AG08396 (cell line): ENCODE measurements at places on chromosomes 5 and 9.
A peak's percentile ranks its signal among the peaks of the same experiment; 100 is the strongest.

DNA sequence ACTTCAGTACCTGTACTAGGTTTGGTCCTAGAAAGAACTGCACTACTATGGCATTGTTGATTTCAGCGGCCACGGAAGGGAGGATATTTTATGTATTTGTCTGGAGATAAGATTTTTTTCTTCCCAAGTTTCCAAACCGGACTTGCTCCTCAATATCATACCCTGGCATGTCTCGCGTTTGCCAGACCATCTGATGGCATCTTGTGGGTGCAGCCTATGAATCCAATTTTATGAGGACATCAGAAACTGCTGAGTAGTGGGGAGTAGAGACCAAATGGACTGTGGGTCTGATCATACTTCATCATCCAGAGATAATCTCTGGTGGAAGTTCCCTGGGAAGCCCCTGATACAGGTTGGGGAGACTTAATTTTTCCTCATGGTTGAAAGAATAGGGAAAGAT is 716.1 kb upstream of the WWC1 start:
- no peak for DNase-seq

DNA sequence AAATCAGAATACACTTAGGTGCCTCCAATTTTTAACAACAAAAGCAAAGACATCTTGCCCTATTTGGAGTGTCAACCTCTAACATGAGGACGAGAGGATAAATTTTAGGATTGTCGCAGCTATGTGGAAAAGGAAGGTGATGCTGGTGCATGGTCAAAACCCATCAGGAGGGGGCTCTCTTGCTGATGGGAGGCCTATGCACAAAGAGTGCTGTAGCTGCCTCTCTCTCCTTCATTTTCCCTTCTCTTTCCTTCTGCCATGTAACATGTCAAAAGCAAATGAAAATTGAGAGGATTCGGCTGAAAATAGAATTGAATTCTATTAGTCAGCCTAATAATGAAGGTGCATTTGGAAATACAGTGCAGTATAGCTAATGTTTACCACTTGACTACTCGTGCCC is 578.7 kb upstream of the ZNF462 start:
- DNase-seq, result no peak

DNA sequence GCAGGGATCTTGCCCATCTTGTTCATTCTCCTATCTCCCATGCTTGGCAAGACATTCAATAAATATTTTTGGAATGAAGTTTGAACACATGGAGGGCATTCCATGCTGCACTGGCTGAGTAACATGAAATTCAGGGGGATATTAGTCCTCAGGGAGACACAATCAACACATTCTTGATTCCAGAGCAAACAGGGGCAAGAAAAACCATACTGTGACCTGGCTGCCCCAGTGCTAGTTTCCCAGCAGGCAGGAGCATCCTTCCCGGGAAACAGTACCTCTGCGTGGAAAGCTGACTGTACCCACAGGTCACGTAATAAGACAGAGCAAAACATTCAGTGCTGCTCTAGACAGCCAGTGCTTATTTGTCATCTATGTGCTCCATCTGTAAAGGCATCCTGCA is 66.3 kb upstream of the SPOCK1 start:
- DNase-seq, result no peak

- peak; percentile 59 for DNase-seq
Measured at GRCh38 chr5:150946351-150946905, 41.6 kb upstream of the ZNF300 start.

GRCh38 chr5:3225201-3225960 is 370.3 kb upstream of the IRX1 start:
- DNase-seq, result no peak

DNA sequence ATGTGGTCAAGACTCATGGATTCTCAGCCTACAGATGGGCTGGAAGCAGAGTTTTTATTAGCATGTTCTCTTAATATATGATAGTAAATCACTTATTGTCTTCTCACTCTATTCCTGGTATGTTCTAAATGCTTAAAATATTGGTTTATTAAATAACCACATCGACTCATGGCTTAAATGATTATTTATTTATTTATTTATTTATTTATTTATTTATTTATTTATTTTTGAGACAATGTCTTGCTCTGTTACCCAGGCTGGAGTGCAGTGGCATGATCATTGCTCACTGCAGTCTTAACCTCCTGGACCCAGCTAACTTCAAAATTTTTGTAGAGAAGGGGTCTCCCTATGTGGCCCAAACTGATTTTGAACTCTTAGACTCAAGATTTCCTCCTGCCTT is 457.2 kb upstream of the TNC start:
- no peak for DNase-seq

DNA sequence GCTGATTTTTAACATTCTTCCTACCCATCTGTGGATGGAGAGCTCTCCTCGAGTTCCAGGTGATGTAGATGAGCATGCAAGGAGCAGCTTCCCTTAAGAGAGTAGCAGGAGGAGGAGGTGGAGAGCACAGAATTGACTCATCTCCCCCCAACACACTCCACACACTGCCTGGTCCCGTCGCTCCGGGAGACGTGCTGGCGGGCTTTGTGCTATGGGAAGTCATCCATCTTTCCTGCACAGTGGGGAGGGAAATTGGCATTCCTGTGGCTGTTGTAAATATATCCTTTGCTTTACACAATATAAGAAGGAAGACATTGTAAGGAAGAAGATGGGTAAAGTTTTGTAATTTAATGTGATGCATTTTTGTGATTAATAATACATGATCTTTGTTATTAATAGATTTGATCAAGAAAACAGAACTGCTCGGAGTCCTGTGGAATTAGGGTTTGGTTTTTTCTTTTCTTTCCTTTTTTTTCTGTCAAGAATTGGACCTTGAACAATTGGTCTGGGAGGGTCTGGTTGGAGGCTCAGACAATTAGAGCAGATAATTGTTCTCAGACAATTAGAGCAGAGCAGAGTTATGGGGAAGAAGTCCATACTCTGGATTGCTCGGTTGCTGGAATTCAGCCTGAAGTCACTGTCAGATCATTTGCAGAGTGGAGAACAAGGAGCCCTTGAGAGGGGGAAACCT is 297.8 kb downstream of the GADD45G start:
- DNase-seq, result no peak
